ENCODE measurements at places on chromosomes 12 and 14.

GRCh38 chr12:90239732-90240260 is 531.2 kb upstream of the ATP2B1 start:
- DNase-seq = no peak

GRCh38 chr12:104686196-104686595 is 229.4 kb downstream of the CHST11 start:
- no peak for DNase-seq

DNA sequence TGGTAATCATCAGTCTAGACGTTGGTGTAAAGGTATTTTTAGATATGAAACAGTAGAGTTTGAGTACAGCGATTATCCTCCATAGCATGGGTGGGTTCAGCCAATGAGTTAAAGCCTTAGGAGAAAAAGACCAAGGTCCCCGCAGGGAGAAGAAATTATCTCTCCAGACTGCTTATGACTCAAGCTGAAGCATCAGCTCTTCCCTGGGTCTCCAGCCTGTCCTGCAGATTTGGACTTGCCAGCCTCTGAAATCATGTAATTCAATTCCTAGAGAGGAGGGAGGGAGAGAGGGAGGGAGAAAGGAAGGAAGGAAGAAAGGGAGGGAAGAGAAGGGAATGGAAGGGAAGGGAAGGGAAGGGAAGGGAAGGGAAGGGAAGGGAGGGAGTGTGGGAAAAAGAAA is 12.0 kb upstream of the DTX1 start:
- DNase-seq = no peak

DNA sequence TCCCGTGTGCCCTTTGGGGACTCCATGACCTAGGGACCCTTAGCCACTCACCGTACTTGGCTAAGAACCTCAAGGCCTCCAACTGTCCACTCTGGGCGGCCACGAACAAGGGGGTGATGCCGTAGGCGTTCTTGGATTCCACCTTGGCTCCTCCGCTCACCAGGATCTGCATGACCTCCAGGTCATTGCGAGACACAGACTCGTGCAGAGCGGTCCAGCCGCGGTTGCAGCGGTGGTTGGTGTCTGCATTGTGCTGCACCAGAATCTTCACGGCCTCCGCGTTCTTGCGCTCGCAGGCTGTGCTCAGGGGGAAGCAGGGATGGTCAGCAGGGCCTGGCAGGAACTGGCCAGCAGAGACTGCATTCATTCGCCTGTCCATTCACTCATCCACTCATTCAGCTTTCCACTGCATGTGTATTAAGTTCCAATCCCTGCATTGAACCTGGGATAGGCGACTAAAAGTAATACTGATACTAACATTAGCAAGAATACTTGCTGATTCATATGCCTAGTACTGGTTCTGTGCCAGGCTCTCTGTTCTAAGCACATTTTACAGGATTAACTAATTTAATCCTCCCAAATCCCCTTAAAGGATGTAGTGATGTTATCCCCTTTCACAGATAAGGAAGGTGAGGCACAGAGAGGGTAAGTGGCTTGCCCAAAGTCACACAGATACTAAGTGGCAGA is 23.9 kb downstream of the FAM181A start:
- no peak for DNase-seq

GRCh38 chr12:6854036-6854435 is 2.1 kb downstream of the USP5 start:
- no peak for DNase-seq

DNA sequence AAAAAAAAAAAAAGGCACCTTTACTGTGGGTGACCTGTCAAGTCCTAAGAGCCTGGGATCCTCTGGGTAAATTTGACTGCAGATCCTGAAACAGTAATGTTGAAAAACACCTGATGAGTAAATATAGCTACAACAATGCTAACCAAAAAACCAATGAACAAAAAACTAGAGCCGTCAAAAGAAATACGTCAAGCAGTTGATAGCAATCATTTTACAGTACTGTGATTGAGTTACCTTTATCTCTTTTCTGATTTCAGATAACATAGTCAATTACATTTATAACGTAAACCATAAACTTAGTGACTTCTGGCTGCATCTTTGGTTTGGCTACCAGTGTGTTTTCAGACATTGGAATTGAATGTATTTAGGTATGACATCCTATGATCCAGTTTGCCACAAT is 6.1 kb upstream of the TMED2 start:
- DNase-seq = no peak

DNA sequence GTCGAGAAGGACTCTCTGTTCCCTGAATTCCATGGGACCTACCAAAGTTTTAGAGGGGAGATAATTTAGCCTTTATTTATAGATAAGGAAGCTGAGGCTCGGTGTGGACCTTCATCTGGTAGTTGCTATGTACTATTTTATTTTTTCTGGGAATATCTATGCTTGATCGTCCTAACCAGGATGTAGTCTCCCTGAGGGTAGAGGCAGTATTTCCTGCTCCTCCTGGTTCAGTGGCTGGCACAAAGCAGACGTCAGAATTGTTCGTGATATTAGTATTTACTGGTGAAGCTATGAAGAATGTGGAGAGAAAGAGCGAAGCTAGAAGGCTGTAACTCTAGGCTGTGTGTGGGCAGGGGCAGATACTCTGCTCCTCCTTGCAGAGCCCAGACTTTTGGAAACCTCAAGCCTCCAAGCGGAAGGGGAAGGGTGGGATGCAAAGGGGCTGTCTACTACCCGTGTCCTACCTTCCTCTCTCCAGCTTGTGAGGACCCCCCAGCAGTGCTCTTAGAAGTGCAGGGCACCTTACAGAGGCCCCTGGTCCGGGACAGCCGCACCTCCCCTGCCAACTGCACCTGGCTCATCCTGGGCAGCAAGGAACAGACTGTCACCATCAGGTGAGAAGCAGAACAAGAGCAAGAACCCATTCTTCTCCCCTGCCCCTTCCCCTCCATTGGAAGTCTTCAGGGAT is 1.4 kb downstream of the LRP10 start:
- DNase-seq = no peak

GRCh38 chr12:97535582-97535981 is 73.0 kb downstream of the RMST start:
- DNase-seq = no peak

DNA sequence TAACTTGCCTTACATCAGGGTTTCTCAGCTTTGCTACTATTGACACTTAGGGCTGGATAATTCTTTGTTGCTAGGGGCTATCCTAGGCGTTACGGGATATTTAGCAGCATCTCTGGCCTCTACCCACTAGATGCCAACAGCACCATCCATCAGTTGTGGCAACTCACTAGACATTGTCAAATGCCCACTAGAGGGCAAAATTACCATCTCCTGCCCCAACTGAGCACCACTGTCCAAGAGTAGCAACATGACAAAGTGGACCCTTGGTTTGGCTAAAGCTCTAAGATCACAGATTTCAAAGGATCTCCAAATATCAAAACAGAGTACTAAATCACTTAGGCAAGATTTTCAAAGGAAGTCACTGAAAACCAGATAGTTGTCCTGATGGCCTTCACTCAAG is 251.7 kb upstream of the TBX3 start:
- DNase-seq = no peak

GRCh38 chr14:56562883-56563282 is 16.7 kb upstream of the TMEM260 start:
- DNase-seq = no peak

- DNase-seq = no peak
Measured at GRCh38 chr12:128637642-128638606, 185.8 kb downstream of the SLC15A4 start.

DNA sequence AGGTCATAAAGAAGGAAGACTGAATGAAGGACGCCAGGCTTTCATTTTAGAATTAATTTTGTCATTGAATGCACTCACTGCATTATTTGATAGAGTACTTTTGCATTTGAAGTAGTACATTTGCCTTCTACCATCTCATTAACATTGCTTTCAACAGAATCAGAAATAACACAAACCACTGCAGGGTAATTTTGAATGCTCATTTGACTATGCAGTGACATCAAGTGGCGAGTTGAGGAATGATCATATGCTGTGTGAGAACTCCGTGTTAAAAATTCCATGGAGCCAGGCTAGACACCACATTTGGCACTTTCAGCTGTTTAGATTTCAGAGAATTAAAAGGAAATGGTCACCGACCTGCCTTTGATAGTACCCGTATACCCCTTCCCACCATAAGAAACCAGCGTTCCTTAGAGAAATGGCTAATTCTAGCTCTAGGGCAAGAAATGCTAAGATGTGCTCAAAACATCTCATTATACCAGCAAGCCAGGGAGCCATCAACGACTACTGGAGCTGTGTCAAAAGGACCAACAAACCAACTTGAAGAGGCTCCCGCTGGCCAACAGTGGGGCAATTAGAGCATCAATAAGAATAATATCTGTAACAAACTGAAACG is 16.5 kb downstream of the HEBP1 start:
- no peak for DNase-seq

DNA sequence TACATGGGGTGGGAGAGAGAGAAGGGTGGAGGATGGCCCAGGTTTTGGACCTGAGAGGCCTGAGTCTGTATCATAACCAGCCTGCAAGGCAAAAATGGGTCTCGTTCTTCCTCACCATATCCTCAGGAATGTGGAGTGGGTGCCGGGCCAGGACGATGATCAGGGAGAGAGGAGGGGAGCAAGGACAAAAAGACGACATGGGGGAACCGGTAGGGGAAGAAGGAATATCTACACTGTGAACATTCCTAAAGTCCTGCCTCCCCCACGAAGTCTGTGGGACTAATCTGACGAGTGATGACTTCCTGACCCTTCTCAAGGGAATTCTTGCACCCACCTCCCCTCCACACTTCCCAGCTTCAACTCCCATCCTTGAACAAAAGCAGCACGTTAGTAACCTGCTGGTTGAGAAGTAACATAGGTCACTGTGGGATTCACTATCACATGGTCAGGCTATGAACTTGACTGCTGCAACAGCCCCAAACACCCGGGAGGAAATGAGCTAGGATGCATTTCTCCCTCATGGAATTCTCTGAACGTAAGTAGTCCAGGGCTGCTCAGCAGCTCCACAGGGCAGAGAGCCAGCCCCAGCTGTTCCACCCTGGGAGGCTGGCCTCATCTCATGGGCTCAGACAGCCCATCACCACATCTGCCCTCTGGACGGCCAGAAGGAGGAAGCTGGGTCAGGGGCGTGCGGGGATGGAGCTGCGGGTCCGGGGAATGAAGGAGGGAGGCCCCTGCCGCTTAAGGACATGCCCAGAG is 36.8 kb upstream of the VWF start:
- DNase-seq = no peak

DNA sequence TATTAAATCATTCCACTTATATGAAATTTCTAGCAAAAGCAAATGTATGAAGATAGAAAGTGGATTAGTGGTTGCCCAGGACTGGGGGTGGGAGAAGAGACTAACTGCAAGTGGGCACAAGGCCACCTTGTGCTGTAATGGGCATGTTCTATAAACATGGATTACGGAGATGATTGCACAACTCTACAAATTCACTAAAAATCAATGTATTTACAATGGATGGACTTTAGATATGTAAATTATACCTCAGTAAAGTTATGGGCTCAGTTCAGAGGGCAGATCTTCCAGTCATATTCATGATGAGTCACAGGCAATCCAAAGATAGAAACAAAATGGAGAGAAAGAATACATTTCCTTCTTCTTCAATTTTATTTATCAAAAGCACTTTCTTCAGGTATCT is 173.9 kb downstream of the NDUFA12 start:
- DNase-seq = no peak

DNA sequence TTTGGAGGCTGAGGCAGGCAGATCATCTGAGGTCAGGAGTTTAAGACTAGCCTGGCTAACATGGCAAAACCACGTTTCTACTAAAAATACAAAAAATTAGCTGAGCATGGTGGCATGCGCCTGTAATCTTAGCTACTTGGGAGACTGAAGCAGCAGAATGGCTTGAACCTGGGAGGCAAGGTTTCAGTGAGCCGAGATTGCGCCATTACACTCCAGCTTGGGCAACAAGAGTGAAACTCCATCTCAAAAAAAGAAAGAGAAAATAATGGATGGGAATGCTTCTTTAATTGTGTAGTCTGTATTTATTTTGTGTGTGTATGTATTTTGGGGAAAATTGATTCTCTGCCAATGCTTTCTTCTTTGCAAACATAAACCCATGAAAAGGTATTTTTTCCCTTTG is 32.5 kb downstream of the SRGAP1 start:
- DNase-seq = no peak

DNA sequence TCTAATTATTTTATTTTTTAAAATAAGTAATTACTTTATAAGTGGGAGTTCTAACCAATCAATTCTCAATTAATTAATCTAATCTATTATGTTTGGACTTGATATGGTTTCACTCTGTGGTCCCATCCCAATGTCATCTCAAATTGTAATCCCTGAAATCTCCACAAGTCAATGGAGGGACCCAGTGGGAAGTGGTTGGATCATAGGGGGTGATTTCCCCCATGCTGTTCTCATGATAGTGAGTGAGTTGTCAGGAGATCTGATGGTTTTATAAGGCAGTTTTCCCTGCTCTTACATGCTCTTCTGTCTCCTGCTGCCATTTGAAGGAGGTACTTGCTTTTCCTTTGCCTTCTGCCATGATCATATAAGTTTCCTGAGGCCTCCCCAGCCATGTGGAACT is 836.1 kb downstream of the GALC start:
- no peak for DNase-seq

GRCh38 chr12:31560516-31560915 is 30.4 kb downstream of the DENND5B start:
- no peak for DNase-seq

- DNase-seq = no peak
Measured at GRCh38 chr12:6961278-6961694, 9.2 kb downstream of the PHB2 start.

DNA sequence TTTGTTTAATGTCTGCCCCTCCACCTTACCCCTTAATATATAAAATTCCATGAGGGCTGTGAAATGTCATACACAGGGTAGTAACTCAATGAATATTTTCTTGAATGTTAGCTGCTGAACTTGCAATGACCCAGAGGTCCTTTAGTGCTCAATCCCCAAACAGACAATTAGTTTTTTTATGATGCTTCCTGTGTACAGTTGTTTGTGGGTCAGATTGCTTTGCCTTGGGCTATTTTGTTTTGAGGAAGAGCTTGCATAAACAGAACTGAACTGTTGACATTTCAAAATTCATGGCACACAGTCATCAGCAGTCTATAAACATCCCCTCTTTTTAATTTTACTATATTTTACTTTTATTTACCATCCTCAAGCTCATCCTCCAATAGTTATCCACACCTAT is 820.5 kb upstream of the SEL1L start:
- no peak for DNase-seq

GRCh38 chr12:1161197-1161596 is 170.2 kb downstream of the ERC1 start:
- no peak for DNase-seq

- no peak for DNase-seq
Measured at GRCh38 chr12:109926016-109926415, 25.9 kb downstream of the TCHP start.

DNA sequence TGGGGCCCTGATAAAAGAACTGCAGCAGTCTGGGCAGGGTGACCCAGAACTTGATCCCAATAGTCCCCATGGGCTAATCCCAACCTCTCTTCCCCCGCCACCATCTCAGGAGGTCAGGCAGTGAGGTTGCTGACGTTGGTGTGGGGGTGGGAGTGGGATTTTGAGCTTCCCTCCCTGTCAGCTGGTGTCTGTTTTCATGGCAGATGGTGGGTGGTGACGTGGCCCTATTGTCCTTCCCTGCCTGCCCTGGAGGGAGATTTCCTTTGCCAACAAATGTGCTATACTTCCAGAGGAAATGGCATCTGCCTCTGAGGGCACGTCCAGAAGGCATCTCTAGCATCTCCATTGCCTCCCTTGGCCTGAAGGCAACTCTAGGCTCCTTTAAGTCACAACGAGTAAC is 37.7 kb downstream of the NEUROD4 start:
- no peak for DNase-seq

Data from ascending aorta (tissue), 2 donors.